GM23248 (cell line): ENCODE measurements at places on chromosomes 2 and 18.

DNA sequence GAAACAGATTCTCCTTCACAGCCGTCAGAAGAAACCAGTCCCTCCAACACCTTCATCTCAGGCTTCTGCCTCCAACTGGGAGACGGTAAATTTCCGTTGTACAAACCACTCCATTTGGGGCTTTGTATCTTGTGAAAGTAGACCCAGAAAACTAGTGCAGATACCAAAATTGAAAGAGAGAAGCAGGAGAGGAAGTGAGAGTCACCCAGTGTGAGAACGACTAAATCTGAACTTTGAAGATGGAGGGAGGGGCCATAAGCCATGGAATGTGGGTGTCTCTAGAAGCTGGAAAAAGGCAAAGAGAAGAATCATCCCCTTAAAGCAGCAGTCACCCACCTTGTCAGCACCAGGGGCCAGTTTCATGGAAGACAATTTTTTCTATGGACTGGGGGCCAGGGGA, 88.3 kb upstream of the LRATD1 start:
- no peak for DNase-seq

DNA sequence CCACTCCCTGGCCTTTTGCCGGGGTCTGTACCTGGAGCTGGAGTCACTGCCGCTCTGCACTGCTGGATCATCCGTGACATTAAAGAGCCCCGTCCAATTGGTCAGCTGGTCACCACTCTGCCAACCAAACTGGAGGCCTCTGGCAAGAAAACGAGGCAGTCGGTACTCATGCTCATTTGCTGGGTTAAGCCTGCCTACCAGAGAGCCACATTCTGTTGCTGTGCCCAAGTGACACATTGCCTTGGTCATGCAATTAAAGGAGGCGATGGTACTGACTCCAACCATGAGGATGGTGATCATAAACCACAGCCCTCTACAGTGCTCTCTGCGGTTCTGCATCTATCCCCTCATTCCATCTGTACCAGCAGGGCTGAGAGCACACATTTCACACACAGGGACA, 35.5 kb downstream of the ST8SIA5 start:
- DNase-seq: no peak

GRCh38 chr2:233131936-233132720, 72.0 kb downstream of the INPP5D start:
- no peak for DNase-seq

GRCh38 chr2:203824057-203824456, 43.5 kb upstream of the CTLA4 start:
- no peak for DNase-seq

GRCh38 chr2:84844141-84844540, 36.7 kb downstream of the TRABD2A start:
- no peak for DNase-seq

- no peak for DNase-seq
These were observed 48.1 kb downstream of the HPCAL1 start for GRCh38 chr2:10350761-10351160.

- DNase-seq: no peak
These were observed 87.4 kb downstream of the RPRM start for GRCh38 chr2:153391131-153391530.

DNA sequence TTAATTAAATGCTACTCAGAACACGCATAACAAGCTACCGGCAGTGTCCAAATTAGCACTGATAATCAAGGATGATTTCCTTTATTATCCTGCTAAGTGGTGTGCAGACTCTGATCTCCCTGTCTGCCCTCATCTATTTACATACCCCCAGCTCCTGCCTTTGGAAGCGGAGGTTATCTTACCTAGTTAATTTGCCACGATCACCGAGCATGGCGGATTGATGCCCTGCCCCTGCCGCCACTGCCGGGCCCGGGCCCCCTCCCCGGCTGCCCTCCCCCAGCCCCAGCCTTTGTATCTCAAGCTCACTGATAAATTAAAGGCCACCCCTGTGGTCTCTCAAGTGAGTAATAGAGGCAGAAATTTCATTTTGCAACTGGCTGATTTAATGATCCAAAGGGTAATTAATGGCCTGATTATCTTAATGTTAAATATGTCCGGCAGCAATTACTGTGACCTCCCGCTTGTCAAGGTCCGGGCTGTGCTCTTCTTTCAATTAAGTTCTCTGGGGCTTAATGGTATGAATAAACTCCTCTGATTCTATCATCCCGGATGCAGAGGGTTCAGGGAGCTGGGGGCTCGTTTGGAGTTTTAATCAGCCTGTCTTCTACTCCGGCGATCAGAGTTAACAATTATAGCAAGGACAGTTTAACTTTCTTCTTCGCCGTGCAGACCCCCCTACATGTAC, 113.4 kb downstream of the GBX2 start:
- DNase-seq: no peak

GRCh38 chr2:9373047-9373446, 50.3 kb downstream of the ITGB1BP1 start:
- DNase-seq: no peak

GRCh38 chr2:120383631-120384340, 37.9 kb downstream of the INHBB start:
- DNase-seq: no peak

GRCh38 chr18:12593866-12594265, 64.0 kb downstream of the SPIRE1 start:
- peak; percentile 60 for DNase-seq

DNA sequence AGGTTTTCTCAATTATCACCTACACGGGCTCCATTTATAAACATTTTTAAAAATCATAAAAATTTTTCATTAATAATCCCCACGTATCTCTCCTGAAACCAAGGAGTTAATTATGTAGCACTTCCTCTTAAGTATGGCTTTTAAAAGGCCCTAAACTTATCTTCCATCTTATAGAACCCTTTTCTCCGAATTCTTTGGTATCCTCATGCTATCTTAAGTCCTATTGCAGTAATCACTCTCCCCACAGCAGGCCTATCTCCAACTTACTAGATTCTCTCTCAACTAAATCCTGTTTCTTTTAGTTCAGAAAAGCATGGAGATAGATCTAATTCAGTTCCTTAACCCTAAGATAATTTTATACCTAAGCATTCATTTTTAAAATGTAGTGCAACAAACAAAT, 26.2 kb downstream of the RPRD1A start:
- DNase-seq: no peak
